HCEC 1CT (cell line): ENCODE measurements at places on chromosomes 4 and X.
A peak's percentile ranks its signal among the peaks of the same experiment; 100 is the strongest.

DNA sequence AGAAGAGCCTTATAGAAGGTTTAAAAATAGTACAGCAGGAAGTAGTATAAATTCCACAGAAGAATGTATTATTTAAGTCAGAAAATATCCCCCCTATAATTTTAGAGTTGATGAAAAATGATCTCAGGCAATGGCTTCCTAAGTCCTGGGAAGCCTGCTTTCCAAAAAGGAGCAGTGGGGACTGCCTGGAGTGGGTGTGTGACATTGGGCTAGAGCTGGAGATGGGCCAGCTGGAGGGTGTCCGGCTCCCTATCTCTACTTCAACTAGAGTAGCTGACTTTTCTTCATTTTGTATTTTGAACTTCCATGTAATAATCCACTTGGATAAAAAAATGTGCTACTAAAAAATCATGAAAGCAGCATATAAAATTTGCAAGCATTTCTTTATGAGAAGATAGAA is 253.9 kb downstream of the ANK2 start:
- DNase-seq, result no peak

- no peak for DNase-seq
Observed at GRCh38 chr4:20394512-20394911, 142.8 kb downstream of the SLIT2 start.

DNA sequence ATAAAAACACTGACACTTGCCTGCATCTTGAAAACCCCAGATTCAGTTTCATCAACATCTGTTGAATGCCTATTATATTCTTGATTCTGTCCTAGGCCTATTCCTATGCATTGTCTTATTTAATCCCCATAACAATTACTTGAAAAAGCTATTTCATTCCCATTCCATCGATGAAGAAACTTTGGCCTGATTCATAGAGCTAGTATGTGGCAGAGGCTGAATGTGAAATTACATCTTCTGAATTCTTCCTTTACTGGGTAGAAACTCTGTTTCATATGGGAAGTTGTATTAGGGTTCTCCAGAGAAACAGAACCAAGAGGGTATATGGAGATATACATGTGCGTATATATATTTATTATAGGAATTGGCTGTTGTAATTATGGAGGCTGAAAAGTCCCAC is 35.0 kb upstream of the SLC4A4 start:
- peak; percentile 12 for DNase-seq

GRCh38 chr4:74838746-74839370 is 44.5 kb upstream of the BTC start:
- peak; percentile 43 for DNase-seq

DNA sequence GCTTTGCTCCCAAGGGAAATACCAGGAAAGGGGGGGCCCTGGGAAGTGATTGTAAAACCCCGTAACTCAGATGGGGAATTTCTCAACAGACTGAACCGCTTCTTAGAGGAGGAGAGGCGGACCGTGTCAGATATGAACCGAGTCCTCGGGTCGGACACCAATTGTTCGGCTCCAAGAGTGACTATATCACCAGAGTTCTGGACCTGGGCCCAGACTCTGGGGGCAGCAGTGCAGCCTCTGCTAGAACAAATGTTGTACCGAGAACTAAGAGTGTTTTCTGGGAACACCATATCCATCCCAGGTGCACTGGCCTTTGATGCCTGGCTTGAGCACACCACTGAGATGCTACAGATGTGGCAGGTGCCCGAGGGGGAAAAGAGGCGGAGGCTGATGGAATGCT is 1.0 kb downstream of the PNMA3 start:
- no peak for DNase-seq

- peak; percentile 1 for DNase-seq
Observed at GRCh38 chrX:80876877-80877276, 67.2 kb upstream of the BRWD3 start.

GRCh38 chr4:163500586-163500985 is 6.1 kb downstream of the TMA16 start:
- DNase-seq, result no peak

DNA sequence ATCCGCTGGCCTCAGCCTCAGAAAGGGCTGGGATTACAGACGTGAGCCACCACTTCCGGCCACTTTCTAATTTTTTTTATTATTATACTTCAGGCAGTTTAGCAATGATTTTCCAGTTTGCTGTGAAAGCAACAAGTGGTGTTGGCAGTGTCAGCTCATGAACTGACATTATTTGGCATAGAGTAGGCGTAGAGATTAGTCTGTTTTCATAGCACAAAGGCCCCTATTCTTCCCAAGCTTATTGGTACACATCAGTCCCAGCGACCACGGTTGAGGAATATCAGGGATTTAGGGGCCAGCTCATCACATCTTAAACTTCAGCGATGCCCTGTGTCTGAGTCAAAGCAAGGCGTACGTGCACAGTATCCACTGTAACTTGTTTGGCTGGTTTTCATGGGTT is 53.0 kb upstream of the RASSF6 start:
- no peak for DNase-seq

DNA sequence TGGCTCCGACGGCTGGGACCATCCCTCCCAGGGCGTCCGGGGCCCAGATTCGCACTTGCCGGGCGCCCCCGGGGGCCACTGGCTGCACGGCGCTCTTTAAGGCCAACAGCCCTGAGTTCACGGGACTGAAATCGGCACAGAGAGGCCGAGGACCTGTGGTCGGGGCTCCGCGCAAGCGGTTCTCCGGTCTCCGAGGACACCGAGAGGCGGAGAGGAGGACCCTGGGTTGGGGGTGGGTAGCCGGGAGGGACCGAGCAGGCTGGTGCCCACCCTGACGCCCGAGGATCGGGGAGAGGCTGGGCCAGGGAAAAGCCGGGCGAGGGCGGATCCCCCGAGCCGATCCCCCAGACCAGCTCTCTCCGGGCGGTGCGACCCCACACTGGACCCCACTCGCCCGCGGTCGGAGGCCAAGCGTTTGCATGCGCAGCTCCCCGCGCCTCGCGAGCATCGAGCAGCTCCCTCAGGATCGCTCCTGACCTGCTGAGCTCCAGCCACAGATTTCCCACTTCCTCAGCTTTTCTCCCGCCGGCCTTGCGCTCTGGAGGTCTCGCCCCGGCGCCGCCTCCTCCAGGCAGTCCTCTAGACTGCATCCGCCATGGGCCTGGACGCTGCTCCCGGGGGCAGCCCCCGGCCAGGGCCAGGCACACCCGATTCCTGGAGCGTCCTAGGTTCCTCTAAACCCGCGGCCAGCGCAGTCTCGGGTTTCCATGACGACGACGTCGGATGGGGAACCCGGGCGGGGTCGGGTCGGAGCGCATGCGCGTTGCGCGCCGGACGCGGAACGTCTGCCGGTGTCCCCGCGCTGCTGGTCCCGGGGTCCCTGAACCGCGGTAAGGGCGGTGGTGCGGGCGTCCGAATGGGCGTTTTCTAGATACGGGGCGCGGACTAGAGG is 17.6 kb upstream of the NAT8L start:
- DNase-seq, result peak; percentile 59

DNA sequence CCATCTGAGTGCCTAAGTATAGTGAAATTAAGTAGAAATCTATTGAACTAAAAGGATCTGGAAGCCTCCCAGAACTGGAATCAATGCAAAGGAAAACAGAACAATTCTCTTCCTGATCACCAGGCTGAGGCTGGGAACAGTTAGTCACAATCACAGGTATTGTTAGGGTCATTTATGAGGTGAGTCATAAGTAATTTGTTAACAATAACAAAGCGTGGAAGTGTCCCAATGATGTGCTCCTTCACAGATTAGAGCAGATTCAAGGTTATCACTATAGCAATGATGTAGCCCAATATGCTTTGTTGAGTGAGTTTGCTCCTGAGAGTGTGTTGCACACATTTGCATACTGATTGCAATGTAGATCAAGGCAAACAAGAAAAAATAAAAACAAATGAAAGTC is 228.1 kb downstream of the ZNF674 start:
- no peak for DNase-seq

DNA sequence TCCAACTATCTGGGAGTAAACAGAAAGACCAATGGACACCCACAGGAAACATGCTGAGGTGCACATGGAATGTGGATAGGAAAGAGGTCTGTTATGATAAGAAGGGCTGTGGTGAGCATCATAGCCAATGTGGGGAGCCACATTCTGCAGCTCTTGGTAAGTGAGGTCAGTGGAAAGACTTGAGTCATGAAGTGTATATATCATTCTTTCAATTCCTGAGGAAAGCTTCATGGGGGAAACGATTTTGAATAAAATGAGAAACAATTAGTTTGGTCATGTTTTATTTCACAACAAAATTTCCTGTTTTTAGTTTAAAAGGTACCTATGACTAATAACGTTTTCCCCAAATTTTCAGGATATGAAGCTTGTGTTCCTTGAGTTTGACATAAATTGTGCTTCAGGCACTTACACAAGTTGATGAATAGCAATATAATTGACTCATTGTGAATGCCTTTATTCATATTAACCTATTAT is 41.4 kb upstream of the RASSF6 start:
- peak; percentile 91 for DNase-seq

- DNase-seq, result no peak
Observed at GRCh38 chr4:52750819-52751486, at the start of gene ERVMER34-1. Gene ERVMER34-1 (minus strand): TSS chr4:52751425. CDS start chr4:52745520, 5,905 bp downstream.

DNA sequence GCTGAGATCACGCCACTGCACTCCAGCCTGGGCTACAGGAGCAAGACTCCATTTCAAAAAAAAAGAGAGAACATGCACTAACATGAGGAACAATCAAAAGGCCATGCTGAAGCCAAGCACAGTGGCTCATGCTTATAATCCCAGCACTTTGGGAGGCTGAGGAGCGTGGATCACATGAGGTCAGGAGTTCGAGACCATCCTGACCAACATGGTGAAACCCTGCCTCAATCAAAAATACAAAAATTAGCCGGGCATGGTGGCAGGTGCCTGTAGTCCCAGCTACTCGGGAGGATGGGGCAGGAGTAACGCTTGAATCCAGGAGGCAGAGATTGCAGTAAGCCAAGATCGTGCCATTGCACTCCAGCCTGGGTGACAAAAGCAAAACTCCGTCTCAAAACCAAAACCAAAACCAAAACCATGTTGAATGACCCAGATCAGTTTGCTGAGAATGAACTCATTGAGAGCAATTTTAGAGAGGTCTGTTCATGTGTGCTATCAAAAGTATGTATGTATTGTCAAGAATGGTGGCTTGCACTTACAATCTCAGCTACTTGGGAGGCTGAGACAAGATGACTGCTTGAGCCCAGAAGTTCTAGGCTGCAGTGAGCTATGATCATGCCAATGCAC is 44.8 kb downstream of the PDS5A start:
- DNase-seq, result no peak

DNA sequence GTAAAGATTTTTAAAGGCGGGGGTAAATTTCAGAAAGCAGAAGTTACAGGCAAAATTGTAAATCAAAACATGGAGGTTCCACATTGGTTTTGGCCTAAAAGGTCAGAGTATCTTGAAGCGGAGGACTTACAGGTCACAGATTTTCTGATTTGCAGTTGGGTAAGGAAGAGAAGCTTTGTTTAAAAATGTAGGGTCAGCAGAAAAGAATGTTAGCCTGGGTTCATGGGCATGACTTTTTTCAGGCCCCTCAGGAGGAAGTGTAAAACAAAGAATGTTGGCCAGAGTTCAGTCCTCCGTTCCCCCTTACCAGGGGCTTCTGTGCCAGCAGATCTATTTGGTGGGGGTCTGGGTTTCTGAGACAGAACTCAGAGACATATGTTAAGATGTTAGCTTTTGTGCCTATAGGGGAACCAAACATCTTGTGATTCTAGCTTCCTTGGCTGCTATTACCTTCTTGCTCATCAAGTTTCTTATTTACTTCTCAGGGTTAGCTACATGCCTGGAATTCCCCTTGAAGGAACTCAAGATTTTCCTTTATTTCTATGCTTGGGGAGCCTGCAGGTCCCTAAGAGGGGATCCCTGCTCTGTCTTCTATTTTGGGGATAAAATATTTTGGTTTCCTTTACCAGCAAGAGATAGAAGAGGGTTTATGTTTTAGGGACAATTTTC is 160.3 kb downstream of the ANK2 start:
- DNase-seq, result no peak

GRCh38 chr4:111064342-111064993 is 441.6 kb upstream of the PITX2 start:
- DNase-seq, result no peak

DNA sequence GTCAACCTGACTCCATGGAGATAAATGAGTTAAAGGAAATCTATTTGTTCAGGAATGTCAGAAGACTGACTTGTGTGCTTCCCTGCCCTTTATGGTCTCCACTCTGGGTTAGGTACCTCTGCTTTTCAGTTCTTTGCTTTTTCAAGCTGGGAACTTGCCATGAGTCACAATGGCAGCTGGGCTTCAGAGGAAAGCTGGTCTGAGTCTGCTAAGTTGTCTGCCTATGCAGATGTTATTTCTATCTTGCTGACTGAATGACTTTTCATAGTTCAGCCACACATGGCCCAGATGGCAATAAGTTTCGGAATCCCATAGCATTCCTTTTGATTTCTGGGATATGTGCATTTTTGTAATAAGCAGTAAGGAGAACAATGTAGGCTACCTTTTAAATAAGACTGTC is 337.9 kb upstream of the FGF13 start:
- DNase-seq, result no peak

DNA sequence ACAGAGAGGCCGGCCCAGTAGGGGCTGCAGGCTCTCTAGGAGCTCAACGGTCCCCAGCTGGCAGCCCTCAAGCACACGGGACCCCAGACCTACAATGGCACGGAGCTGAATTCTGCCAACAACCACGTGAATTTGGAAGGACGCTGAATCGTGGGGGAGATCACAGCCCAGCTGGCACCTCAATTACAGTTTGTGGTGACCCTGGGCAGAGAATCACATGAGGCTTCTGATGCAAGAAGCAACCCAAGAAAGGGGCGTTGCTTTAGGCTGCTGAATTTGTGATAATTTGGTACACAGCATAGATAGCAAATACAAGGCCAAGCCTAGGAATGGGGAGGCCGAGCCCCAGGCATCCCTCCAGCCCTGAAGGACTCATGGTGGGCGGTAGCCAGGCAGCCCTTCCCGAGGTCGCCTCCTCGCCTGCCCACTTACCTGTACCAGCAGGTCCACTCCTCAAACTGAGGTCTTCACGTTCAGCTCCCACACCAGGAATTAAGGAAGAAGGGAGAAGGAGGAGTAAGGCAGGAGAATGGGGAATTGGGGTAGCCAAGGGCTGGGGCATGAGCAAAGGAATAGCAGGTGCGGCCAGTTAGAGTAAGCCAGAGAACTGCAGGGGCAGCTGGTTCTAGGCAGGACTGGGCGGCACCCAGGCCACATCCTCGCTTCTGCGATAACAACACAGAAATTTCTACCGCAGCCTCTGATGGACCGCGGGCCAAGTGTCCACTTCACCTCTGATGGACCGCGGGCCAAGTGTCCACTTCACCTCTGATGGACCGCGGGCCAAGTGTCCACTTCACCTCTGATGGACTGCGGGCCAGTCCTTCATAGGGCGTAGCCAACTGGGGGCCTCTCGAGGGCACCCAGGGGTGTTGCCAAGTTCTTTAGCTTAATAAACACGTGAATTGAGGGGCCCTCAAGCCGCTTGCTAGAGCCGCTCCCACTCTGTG is 23.4 kb upstream of the HTRA3 start:
- DNase-seq, result no peak

DNA sequence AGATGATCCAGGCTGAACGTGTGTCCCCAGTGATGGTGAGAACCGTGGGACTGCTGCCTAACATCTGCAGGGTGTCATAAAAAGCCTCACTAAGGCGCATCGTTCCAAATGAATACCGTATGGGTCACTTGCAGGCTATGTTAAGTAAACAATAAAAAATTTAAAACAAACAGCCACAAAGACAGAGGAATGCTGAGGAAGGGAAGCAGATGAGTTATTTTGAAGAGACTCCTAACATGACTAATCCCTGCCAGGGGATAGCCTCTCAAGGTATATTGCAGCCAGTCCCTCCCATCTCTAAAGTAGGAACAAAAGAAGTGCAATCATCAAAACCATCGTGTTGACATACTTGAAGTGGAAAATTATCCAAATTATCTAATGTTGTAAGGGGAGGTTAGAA is 83.8 kb downstream of the UNC5C start:
- no peak for DNase-seq

- DNase-seq, result no peak
Observed at GRCh38 chr4:97367878-97368277, 775.4 kb downstream of the STPG2 start.
